ENCODE measurements at places on chromosomes 3 and 15.

DNA sequence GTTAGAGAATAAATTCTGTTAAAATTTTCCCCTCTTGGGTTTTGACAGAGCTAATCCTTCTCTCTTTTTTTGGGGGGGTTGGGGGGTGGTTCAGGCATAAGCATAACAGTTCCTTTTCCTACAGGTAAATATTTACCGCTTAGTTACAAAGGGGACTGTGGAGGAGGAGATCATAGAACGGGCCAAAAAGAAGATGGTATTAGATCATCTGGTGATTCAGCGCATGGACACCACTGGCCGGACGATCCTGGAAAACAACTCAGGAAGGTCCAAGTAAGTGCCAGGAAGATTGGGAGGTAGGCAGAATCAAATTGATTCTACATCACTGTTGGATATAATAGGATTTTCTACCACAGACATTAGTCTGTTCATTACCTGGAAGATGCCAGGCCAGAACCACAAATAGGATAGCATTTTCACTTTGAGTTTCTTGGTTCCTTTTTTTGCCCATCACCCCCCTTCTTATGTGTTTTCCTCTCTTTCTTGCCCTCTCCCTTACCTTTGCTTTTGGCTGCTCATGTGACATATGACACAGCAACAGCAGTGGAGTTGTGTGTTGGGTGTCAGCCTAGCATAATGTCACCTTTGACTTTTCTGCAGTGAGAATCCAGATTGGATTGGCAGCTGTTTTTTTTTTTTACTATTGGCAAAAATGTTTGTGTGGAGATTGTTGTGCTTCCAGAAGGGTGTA, 79.0 kb downstream of the CHD2 start:
- no peak for DNase-seq

DNA sequence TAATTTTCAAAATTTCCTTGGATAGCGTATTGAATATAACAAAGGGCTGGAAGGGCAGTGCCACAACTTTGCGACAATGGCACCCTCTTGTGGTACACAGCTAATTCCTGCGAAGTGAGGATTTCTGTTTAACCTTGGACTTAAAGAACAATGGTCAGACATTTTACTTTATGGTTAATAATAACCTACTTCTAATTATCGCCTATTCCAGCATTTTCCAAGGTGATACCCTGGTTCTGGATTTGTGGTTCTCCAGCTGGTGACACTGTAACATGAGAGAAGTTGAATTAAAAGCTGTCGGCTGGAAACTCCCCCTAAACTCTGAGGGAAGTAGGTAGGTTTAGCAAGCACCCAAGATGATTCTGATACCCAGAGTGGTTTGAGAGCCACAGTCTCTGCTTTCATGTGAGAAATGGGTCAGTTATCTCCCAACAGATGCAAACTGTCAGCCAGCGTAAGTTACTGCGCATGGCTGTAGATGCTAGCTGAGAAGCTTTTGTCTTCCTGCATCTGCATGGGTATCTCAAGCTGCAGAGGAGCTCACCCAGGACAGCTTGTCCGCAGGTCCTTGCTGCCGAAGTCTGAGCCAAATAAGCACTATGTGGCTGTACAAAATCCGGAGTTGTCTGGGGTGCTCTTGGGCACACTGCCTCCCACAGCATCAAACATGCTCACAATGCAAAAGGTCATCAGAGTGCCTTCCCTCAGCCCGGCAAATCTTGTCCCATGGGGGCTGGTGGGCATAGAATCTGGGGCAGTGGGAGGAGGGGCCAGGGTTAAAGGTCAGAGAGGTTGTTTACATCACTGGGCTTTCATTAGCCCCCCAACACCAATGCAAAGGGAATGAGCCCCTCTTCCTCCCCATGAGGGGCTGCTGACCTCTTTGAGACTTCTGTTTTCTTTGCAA, 6.6 kb upstream of the CHSY1 start:
- peak; percentile 75 for DNase-seq

DNA sequence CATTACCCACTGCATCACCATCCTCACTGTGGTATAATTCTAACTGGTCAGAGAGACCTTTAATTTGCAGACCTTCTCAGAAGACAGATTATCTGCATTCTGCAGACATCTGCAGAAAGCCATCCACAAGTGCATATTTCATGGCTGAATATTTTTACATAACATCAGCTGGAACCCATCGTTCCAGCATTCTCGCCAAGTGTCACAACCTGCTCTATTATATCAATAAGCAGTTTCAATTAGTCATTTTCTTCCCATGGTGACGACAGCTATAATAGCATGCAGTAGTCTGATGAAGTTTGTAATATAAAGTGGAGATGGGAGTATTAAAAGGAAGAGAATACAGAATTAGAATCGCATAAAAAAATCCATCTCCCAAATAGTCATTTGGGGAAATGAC, 334.7 kb downstream of the FHIT start:
- DNase-seq = no peak

GRCh38 chr3:173055228-173055933, 85.7 kb downstream of the SPATA16 start:
- no peak for DNase-seq

GRCh38 chr15:45913451-45913850, 278.6 kb downstream of the SQOR start:
- DNase-seq = no peak

- DNase-seq = no peak
These were observed 10.8 kb upstream of the PHLDB2 start for GRCh38 chr3:111848283-111848682.

DNA sequence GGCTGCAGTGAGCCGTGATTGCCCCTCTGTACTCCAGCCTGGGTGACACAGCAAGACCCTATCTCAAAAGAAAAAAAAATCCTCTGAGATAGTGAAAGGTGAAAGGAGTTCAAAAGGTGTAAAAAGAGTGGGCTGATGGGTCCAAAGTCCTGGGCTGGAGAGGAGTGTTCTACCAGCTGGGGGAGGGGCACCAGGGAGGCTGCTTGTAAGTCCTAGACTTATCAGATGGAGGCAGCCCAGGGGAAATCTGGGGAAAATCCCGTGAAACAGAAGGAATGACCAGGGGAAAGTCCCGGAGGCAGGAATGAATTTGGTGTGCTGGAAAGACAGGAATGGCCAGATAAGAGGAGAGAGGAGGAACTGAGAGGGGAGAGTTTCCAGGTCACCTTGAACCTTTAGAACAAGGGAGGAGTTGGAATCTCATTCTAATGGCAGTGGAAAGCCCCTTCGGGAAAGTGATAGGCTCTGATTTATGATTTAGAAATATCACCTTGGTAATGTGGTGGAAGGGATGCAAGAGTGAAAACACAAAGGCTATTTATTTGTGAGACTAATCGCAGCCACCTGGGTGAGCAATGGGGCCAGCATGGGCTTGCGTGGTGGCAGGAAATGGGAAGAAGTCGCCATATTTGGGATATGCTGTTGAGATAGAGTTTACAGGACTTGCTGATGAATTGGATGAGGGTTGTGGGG, 23.4 kb upstream of the PPP4R2 start:
- DNase-seq = no peak

- DNase-seq = no peak
These were observed 26.7 kb upstream of the SNRK start for GRCh38 chr3:43259626-43260025.

GRCh38 chr3:163490119-163490518, 1588.2 kb downstream of the SI start:
- DNase-seq = peak; percentile 59

- no peak for DNase-seq
These were observed 29.5 kb upstream of the TMEM115 start for GRCh38 chr3:50388720-50389413.

DNA sequence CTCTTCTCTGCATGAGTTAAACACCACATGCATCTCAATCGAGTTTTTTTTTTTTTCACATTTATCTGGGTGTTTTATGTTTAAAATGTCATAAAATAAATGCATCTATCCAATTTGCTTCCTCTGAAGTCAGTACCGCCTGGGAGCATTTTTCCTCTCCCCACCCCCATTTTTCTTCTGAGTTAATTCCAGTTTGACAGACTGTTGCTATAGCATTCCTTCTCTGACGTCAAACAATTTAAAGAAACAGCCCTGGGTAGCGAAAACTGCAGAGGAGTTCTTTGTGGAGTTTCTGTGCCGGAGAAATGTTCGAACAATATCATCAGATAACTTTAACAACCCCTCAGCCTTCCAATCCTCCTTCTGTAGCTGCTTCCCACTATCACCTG, 900 bp upstream of the GNB4 start:
- no peak for DNase-seq

GRCh38 chr3:127418560-127419147, 130.8 kb upstream of the PRR20G start:
- DNase-seq = no peak

GRCh38 chr15:99423186-99424130, 142.3 kb upstream of the MEF2A start:
- DNase-seq = no peak

DNA sequence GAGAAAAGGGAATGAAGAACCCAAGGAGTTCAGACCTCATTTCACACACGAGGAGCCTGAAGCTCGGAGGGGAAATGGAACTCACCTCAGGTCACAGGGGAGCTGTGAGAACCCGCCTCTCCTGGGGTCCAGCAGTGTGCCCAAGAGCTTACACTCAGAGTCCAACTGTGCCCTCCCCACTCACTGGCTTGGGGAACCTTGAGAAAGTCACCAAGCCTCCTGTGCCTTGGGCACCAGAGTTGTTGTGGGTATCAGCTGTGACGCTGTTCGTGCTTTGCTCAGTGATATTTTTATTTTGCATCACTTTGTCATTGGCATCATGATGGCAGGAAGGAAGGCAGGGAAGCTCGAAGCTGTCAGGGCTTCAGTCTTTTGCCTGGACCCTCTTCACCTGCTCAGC, 83.4 kb downstream of the TLE3 start:
- no peak for DNase-seq

GRCh38 chr15:24919446-24919845, 35.3 kb upstream of the SNRPN start:
- DNase-seq = no peak

- no peak for DNase-seq
These were observed 6.8 kb upstream of the ZNF770 start for GRCh38 chr15:34994925-34995324.

- no peak for DNase-seq
These were observed 22.7 kb downstream of the ABHD6 start for GRCh38 chr3:58260261-58260731.

DNA sequence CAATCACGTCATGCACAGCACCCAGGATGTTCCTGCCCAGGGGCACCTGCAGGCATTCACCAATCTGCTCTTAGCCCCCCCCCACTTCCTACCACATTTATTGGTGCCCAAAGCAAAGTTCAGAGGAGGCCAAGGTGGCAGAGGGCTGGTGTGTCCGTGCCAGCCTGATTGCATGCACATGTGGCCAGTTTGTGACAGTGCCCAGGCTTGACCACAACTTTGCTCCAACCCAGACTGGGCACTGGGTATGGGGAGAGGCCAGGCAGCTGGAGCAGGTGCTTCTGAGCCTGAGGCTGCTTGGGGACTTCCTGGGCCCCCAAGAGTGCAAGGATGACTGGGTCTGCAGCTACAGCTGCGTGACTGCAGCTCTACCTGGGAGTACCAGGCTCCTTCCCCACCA, 192.3 kb upstream of the BCHE start:
- DNase-seq = no peak

- no peak for DNase-seq
These were observed 61.5 kb upstream of the TPM1 start for GRCh38 chr15:62981071-62981470.

GRCh38 chr3:52090131-52090932, 34.0 kb upstream of the DUSP7 start:
- DNase-seq = no peak

DNA sequence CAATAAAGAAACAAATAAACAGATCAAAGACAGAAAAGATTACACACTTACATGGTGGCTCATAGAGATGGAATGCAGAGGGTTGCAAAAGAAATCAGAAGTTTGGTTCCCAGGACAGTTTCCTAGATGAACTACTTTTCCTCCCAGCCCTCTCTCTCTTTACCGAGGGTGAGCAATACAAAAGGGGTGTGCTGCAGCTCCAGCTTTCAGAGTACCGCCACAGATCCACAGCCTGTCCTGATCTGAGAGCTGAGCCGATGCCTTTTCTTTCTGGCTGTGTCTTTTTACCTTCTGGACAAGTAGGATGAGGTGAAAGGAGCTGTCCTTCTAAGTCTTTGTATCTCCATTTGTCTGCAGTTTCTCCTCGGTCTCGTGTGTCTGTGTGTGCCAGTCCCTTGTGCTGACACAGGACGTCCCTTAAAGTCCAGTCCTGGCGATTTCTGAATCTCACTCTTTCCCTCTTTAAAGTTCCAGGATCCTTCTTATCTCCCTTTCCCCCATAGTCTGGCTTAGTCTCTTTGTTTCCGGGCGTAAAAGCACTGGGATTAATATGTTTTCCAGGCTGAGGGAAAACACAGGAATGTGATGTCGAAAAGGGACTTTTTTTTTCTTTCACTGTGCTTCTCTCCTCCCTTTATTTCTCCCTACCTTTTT, 540 bp downstream of the CCDC80 start:
- DNase-seq = no peak

DNA sequence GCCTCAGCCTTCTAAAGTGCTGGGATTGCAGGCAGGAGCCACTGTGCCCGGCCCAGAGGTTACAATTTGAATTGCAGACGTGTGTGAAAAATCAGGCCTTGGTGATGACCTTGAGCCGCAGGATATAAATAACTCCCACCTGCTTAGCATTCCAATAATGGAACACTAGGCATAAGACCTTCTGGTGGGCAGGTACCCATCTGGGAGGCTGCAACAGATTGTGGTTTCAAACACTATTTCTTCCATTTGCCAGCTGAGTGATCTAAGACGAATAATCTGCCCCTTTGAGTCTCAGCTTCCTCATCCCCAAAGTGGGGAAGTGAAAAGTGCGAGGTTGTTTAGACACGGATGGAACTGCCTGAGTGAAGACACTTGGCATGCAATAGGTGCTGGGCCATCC, 47.7 kb upstream of the HERC1 start:
- DNase-seq = no peak

GRCh38 chr3:12986521-12986920, 86.7 kb downstream of the IQSEC1 start:
- no peak for DNase-seq

GRCh38 chr3:61526308-61526707, 35.1 kb upstream of the PTPRG start:
- no peak for DNase-seq

GRCh38 chr3:184003187-184003967, 14.3 kb downstream of the ABCC5 start:
- DNase-seq = no peak

- DNase-seq = no peak
These were observed 1237.9 kb downstream of the ROBO2 start for GRCh38 chr3:78277801-78278200.
